Choroid plexus epithelial cell (primary cell): ENCODE measurements at places on chromosomes 6 and 20.

- DNase-seq, result peak; percentile 56
These were observed 709 bp downstream of the SCAND1 start for GRCh38 chr20:35953387-35954199.

- DNase-seq, result peak; percentile 78
These were observed 111.2 kb upstream of the MMS22L start for GRCh38 chr6:97394160-97394748.

- no peak for DNase-seq
These were observed 74.5 kb upstream of the FRMD1 start for GRCh38 chr6:168153553-168153952.

DNA sequence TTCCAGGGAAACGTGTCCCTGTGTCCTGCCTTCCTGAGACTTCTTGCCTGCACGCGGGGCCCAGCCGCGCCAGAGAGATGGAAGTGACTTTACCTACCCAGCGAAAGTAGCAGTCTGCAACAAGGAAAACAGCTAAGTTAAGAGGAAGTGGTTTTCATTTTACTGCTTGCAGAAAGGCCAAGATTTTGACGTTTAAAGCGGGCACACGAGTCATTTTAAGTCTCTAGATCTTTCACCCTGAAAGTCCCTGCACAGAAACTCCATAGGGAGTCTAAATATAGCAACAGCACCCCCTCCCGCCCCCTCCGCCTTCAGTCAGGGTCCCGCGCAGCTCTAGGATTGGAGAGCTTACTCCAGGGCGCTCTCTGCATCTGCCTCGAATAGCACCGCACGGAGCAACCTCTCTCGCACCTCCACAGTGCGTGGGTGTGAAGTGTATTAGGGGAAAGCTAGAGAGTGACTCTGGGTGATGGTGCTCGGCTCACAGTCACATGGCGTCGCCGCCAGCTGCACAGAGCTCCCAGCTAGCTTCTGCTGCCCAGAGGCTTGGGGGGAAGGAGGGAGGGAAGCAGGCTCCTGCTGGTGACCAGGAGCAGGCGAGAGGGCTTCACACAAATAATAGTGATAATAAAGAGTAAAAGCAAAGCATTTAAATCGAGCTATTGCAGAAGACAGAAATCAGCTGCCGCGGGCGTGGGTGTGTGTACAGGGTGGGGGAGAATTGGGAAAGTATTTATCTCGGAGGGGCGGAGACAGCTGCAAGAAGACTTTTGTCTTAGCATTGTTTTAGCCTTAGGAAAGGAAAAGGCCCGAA lies 1.8 kb upstream of the KCNQ5 start:
- peak; percentile 14 for DNase-seq

DNA sequence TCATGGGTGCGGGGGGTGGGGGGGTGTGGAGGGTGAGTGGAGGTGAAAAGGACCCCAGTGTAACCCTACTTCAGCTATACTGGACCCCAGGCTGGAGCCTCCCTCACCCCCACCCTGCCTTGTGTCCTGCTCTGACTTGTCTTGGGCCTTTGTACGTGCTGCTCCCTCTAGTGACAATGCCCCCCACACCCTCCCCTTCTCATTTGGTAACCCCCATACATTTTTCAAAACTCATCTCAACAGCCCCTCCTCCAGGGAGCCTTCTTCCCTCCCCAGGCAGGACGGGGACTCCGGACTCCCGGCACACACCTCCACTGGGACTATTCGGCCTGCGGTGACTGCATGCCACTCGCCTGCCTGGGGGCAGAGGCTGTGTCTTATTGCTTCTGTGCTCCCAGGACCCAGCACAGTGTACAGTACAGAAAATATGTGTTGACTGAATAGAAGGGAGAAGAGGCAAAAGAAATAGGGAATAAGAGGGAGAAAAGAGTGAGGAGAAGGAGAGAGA lies 108.2 kb downstream of the VEGFA start:
- no peak for DNase-seq

GRCh38 chr6:96059586-96059985 lies 43.8 kb downstream of the FUT9 start:
- DNase-seq, result no peak

GRCh38 chr6:170099387-170099786 lies 191.5 kb downstream of the DLL1 start:
- no peak for DNase-seq

GRCh38 chr6:131688286-131688685 lies 12.9 kb downstream of the OR2A4 start:
- DNase-seq, result no peak

- no peak for DNase-seq
These were observed 137.9 kb downstream of the PKHD1 start for GRCh38 chr6:51949526-51949925.

DNA sequence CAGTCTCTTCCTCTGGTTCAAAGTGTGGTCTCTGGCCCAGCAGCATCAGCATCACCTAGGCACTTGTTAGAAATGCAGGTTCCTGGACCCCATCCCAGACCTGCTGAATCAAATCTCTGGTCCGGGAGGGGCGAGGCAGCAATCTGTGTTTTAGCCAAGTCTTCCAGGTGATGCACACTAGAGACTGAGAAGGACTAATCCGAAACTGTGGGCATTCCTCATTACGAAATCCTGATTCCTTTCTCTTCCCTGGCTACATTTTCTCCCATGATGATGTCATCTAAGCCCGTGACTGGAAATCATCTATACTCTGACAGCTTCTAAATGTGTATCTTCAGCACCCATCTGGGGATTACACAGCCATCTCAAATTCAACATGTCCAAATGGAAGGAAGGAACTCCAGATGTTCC lies 39.7 kb upstream of the PRND start:
- peak; percentile 28 for DNase-seq

DNA sequence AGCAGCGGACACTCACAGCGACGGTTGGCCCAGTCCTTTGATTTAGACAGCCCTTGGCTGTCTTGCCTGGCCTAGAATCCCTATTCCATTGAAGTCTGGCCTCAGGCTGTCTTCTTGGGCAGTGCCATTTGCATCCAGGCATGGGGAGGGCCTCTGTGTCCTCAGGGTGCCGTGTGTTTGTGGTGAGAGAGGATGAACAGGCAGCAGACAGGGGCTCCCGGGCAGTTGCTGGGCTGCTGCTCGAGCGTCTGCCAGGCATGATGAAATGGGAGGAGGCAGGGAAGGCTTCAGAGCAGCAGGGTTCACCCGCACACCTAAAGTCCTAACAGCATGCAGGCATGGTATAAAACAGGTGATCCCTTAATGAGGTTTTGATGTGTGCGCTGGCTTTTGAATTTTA lies 126.9 kb downstream of the SOBP start:
- DNase-seq, result no peak

DNA sequence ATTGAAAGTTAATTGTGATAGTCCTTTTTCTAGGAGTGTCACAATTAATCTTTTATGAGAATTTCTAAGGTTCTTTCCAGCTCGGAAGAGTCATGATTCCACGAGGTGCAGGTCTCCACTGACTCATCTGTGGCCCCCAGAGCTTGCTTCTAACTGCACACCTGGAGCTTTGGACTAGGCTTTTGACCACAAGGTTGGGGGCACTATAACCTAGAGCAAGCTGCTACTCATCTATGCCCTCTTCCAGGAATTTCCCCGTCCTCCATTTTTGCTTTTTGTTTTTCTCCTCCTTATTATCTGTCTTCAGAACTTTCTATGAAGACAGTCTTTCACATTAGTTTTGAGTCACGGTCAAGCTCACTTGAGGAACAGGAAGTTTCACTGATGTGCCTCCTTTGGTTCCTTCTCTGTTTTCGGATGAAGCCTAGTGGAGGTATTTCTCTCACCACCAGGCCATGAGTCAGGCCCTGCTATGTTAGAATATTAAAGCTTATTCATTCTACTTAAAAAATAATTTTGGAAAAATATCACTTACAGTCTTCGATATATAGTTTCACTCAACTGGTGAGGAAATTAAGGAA lies 119.2 kb upstream of the INSM1 start:
- DNase-seq, result no peak

DNA sequence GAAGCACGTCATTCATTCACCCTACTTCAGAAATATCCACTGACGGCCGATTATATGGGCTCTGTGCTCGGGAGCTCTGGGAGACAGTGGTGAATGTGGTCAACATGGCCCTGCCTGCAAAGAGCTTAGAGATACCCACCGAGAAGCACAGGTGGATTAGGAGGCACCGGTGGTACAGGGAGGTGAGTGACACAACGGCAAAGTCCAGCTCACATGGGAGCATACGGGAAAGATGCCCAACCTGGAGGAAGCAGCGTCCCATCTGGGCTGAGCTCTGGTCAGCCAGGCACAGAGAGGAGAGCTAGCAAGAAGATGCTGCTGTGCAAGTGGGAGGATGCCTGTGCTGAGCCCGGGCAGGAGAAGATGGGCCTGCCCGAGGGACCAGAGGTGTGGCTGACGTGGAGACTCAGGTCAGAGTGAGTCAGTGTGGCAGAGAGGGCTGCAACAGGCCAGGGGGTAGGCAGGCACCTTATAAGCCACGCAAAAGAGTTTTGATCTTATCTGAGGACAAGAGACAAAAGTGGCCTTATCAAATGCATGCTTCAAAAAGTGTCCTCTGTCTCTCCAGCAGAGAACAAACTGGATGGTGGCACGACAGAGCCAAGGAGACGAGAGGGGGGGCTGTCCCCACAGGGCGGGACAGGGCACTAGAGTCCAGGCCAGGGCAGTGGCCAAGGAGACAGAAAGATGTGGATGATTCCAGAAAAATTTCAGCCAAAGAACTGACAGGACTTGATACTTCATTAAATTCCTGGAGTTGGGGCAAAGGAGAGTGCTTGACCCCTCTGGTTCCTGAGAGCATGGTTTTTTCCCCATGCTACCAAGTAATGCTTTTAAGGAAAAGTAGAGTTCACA lies 214.6 kb upstream of the SNX9 start:
- no peak for DNase-seq

- DNase-seq, result no peak
These were observed 298.8 kb upstream of the MAP3K7 start for GRCh38 chr6:90885611-90886056.

GRCh38 chr20:23187751-23188150 lies 101.6 kb upstream of the CD93 start:
- DNase-seq, result no peak

- no peak for DNase-seq
These were observed 85.3 kb upstream of the SCP2D1 start for GRCh38 chr20:18728165-18728869.

GRCh38 chr6:137163732-137164318 lies 9.6 kb downstream of the IL22RA2 start:
- no peak for DNase-seq

DNA sequence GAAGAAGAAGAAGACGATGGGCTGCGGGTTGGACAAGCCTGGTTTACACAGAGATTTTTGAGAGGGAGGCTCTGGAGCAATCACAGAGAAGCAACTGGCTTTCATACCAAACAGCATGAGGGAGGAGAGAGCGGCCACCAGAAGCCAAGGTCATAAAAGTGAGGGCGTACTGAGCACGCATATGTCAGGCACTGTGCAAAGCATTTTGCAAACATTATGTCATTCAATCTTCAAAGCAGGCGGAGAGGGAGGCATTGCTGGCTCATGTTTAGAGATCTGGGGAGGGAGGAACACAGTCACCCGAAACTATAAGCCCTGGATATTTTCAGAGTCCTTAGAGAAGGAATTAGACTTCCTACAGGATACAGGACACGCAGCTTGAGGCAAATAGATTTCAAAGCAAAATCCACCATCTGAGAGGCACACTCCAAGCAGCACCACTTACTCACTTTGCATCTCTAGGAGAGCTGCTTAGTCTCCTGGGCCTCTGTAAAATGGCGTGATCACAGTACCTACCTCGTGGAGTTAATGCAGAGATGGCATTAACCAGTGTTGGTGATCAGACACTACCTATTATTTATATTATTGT lies 24.6 kb downstream of the RAMACL start:
- peak; percentile 37 for DNase-seq

DNA sequence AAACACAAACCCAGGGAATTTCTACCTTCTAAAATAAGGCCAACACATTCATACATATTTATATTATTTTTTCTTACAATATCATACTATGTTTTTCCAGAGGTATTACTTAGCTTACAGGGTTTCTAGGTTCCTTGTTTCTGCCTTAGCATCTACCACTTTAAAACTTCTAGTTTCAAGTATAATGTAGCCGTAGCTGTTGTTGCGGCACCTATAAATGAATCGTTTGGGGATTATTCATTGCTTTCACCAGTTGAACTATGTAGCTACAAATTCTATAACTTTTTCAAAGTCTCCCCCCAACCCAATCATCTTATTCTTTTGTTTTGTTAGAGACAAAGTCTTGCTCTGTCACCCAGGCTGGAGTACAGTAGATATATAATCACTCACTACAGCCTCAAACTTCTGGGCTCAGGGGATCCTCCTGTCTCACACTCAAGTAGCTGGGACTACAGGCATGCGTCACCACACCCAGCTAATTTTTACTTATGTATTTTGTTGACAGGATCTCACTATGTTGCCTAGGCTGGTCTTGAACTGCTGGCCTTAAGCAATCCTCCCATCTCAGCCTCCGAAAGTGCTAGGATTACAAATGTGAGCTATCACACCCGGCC lies 43.9 kb downstream of the TNFAIP3 start:
- no peak for DNase-seq

- DNase-seq, result no peak
These were observed 571.6 kb upstream of the GJE1 start for GRCh38 chr6:141561154-141561553.

DNA sequence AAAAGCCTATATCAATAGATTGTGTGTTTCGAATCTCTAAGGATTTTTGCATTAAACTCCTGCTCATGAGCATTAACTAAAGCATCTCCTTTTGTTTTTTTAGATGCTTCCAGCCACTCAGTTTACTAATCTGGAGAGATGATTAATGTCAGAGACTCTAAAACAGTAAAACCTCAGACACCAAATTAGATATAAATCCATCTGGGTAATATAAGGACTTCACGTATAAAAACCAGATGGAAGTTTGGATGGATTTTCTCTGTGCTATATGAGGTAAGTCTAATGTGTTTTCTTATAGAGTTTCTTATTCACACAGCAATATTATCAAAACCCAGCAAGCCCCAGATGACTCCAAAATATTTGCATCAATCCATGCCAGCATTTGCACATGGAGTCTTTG lies 137.2 kb downstream of the SYNE1 start:
- no peak for DNase-seq

- no peak for DNase-seq
These were observed 12.4 kb upstream of the KIF25 start for GRCh38 chr6:167984876-167985604.

DNA sequence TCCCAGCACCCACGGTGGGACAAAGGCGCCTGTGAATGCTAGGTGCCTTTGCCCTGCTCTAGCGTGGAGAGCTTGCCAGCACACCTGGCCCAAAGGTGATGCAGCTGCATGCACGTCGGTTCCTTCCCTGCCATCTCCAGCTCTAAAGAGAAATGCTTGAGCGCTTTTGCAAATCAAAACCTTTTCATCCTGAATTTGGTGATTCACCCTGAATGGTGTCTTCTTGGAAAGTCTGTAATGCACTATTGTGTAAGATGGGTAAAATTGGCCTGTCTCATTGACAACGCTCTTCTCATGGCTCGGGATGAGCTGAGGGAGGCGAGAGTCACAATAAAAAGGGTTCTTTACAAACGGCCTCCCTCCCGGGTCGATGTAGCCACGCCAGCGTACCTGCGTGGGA lies 103.1 kb upstream of the ID4 start:
- DNase-seq, result no peak
